ENCODE measurements at places on chromosomes 4 and X.

DNA sequence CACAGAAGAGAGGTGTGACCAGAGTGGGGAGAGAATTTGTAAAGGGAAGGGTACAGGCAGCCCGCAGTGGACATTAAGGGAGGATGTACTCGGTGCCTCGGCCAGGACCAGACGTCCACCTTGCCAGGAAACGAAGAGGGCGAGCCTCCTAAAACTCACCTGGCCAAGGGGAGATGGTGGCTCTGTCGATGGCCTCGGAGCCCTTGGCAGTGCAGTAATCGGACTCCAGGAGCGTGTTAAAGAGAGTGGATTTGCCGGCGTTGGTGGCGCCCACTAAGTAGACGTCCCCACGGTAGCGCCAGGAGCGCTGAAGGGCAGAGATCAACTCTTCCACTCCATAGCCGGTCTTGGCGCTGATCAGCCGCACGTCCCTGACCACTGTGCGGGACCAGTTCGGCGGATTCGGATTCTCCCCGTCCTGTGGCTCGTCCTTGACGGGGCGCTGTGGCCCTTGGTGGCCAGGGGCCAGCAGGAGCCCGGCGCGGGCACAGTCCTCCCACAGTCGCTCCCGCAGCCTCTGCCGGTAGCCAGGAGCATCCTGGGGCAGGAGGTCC is 1.0 kb downstream of the NOA1 start:
- DNase-seq: peak; percentile 13

GRCh38 chr4:170080496-170080895 is 9.3 kb downstream of the AADAT start:
- no peak for DNase-seq

- DNase-seq: no peak
These were observed 535.2 kb upstream of the FAT1 start for GRCh38 chr4:187258651-187259401.

- DNase-seq: no peak
These were observed 310.7 kb downstream of the STK32B start for GRCh38 chr4:5361968-5362367.

DNA sequence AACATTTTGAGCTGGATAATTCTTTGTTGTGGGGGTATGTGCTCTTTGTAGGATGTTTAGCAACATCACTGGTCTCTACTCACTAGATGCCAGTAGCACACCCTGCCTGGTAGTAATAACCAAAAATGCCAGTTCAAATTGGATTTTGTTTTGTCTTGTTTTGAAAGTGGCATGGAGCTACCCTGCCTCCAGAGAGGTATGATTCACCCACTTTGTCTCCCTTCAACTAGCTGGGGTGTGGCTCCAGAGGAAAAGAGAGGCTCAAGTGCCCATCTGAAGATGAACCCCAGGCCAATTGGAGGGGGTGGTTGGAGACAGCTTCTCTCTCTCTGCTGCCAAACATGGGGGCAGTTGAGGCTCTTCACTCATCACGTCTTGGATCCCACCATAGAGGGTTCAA is 34.5 kb downstream of the NIPAL1 start:
- no peak for DNase-seq

DNA sequence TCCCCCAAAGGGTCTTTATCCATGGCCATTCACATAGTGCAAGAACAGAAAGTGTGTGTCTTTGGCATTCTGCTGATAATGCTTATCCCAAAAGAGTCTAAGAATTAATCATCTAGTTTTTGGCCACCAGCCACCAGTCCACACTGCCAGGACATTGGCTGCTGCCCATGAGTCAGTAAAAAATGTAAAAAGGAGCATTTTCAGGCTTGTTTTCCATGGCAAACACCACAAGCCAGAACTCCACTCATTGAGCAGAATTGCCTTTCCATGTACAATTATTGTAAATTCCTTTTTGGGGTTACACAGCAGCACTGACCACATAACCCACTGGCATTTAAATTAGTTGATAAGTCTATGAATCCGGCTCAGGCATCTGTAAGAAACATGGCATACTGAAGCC is 89.2 kb upstream of the PRDX4 start:
- DNase-seq: no peak

DNA sequence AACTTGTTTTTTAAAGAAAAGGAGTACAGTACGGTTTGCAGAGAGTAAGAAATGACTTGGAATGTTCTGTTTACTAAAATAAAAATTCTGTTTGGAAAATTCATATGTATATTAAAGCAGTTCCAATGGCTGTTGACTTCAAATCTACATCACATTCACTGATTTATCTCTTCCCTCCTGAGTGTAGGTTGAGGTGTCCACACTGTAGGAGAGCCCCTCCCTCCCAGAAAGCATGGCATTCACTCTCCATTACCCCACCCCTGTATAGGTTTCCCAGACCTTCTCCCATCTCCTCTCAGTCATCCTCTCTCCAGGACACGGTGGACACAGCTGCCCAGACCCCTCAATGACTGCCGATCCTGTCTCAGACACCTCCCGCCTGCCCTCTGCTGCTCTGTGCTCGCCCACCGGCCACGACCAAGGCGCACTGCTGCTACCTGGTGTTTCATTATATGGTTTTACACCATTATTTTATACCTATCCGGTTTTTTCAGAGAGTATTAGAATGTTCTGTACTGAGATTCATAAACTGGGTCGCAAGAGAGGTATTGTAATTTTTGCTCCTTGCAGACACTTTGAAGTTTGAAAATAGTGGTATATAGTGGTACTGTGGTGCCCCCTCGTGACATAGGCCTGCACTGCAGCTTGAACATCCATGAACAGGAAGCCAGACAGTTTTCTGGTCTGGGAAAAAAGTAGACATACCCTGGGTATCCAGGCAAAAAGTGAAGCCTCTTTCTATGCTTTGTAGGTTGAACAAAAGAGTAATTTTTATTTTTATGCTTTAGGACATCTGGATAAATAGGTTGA is 38.8 kb upstream of the BEX4 start:
- DNase-seq: peak; percentile 60

- DNase-seq: no peak
These were observed 64.5 kb downstream of the ARL9 start for GRCh38 chr4:56570041-56570440.

GRCh38 chr4:38601244-38601915 is 62.6 kb upstream of the KLF3 start:
- no peak for DNase-seq

- DNase-seq: no peak
These were observed 185.4 kb downstream of the TSPAN5 start for GRCh38 chr4:98473046-98473445.

GRCh38 chr4:95506264-95506663 is 42.5 kb downstream of the UNC5C start:
- no peak for DNase-seq

- DNase-seq: no peak
These were observed 107.7 kb downstream of the SMIM20 start for GRCh38 chr4:26021417-26022345.

GRCh38 chrX:17192106-17192505 is 182.9 kb upstream of the NHS start:
- DNase-seq: no peak

- DNase-seq: peak; percentile 90
These were observed 759 bp downstream of the H2AZ1 start for GRCh38 chr4:99949034-99949998.

DNA sequence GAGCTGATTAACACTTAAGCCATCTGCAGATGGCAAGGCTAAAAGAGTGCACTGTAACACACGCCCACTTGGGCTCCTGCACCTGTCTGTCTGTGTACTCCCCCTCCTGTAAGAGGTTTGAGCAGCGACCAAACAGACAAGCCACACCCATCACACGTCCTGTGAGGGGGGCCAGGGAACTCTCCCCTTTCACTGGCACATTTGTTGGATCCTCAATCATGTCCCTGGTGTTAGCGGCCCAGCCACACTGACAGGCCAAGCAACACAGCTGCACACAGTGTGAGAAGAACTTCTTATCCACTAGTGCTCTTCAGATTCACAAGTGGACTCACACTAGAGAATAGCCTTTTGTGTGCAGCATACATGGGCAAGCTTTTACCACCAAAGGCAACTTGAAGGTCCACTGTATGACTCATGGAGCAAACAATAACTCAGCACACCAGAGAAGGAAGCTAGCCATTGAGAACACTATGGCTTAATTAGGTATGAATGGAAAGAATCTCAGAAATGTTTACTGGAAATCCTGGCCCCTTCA is 29.1 kb upstream of the UTP14A start:
- DNase-seq: no peak

All from stimulated activated CD4-positive, alpha-beta T cell treated with anti-CD3 and anti-CD28 coated beads, Interleukin-2, amount 100 ng/mL, for 24 hours (primary cell).